AG04449 (cell line): ENCODE measurements at places on chromosomes 13 and 19.

DNA sequence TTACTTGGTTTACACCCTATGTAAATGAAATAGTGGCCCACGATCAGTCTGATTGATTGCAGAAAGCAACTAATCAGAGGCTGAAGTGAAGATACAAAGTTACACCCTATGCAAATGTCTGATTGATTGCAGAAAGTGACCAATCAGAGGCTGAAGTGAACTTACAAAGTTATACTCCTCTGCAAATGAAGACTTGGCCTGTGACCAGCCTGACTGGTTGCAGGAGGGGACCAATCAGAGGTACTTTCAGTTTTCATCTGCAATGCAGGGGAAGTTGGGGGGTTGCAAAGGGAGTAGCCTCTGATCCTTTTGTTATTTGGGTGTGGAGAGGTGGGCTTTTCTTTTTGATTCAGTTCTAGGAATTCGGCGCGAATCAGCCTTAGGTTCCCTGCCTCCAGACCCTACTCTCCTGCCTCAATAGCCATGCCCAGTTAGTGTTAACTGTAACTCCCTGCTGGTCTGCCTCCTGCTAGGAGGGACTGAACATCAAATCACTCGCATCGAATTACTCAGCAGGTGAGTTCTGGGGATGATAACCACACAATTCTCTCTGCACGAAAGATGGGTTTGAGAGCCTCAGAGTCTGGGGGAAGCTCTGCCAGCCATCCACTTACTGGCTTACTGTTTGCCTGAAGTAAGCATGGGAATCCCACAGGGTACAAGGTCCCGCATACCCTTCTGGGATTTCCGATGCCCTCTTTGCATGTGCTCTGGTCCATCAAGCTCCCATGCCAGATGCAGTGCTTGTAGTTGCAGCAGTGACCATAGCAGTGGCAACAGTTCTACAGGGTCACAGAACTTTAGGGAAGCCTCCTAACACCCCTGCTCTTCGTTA lies 7.5 kb downstream of the ARL11 start:
- DNase-seq: no peak

- DNase-seq: no peak
These were observed 1793.2 kb upstream of the PRR20A start for GRCh38 chr13:55347528-55347927.

GRCh38 chr13:29925457-29926097 lies 75.2 kb upstream of the UBL3 start:
- no peak for DNase-seq

DNA sequence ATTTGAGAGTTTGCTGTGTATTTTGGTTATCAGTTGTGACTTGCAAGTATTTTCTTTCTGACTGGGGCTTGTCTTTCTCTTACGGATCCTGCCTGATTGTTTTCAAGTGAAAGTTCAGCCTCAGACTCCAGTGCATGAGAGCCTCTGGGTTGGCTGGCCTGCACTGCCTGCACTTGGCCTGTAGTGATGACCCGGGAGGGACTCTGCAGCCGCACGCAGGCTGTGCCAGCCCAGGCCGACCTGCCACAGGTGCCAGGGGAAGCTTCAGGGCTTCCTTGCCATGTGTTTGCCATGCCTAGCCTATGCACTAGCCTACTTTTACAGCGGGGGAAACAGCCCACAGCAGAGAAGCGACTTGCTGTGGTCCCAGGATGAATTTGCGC lies 77.0 kb downstream of the KDM4B start:
- no peak for DNase-seq

DNA sequence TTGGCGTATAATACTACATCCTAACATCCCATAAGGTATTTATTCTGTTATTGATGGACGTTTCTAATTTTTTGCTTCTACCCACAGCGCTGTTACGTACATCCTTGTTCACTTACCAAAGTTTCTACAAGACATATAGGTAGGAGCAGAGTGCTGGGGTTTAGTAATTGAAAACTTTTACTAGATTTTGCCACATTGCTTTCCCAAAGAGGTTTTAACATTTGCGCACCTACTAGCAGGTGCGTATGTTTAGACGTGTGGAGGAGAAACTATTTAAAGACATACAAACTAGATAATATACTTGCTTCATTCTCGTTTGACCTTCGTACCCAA lies 559 bp upstream of the RPL21 start:
- no peak for DNase-seq

DNA sequence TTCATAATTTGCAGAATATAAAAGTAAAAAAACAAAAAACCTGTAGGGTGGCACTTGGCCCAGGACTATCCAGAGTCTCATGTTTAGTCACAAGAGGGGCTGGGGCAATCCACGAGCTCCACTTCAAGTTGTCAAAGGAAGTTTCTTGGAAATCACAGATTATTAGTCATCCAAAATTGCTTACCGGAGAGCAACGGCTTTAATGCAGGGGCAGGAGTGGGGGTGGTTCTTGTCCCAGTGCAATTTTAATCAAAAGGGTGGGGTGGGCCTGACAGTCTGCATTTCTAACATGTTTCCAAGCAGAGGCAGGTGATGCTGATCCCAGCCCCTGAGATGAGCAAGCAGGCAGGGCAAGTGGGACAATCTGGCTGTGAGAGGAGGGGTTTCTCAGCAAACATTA lies 233.9 kb downstream of the ABCC4 start:
- no peak for DNase-seq

DNA sequence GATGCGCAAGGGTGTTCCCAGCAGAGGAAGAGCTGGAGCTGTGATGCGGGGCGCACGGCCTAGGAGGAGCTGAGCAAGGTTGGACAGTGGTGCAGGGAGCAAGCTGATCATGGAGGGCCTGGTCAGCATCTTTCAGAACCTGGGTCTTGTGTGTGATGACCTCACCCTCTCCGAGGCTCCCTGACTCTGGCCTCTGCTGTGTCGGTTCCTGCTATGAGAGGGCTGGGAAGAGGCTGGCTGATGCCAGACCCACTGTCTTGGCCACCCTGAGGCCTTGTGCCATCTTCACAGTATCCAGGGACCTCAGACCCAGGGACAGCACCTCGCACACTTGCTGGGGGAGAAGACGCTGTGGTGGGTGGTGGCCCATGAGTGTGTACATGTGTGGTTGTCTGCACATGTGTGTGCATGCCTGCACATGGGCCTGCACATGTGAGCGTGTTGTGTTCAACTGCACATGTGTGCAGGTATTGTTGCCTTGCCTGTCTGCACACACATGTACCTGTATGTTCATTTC lies 16.5 kb upstream of the C13orf46 start:
- no peak for DNase-seq

GRCh38 chr13:37029617-37030016 lies 29.0 kb downstream of the EXOSC8 start:
- DNase-seq: no peak

- DNase-seq: no peak
These were observed 661.2 kb downstream of the TBC1D4 start for GRCh38 chr13:74820809-74821208.

- DNase-seq: no peak
These were observed 3.2 kb downstream of the LSM4 start for GRCh38 chr19:18319591-18320135.

DNA sequence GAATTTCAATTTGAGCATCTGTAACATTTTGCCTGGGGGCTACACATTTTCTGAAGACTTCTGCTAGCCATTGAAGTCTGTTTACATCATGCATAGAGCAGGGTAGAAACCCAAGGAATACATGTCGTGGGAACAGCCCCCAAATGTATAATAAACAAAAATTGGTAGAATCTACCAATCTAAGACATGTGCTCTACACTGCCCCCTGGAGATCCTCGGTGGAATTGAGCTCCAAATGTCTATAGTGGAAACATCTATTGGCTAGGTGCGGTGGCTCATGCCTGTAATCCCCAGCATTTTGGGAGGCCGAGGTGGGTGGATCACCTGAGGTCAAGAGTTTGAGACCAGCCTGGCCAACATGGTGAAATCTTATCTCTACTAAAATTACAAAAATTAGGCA lies 57.3 kb downstream of the MBD3L2B start:
- DNase-seq: no peak

DNA sequence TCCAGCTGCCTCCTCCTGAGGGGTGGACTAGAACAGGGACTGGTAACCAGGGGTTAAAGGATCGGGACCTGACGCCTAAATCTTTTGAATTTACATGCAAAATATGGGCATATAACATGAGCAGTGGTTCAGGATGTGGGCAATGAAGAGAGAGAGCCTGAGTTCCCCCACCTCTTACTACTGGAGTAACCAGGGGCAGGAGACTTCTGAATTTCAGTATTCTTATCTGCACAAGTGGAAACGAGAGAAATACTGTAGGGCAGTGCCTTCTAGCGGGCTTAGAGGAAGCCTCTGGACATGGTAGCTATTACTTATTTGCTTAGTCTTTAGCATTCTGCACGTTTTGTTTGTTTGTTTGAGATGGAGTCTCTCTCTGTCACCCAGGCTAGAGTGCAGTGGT lies 26.3 kb downstream of the BCAT2 start:
- no peak for DNase-seq

- peak; percentile 12 for DNase-seq
These were observed 15.2 kb upstream of the CPB2 start for GRCh38 chr13:46119883-46120614.

- no peak for DNase-seq
These were observed 2.6 kb upstream of the CACNG7 start for GRCh38 chr19:53906211-53907192.

GRCh38 chr13:96993634-96994016 lies 651 bp downstream of the OXGR1 start:
- DNase-seq: no peak

- peak; percentile 31 for DNase-seq
These were observed 82.6 kb downstream of the PCDH9 start for GRCh38 chr13:67147342-67148133.

- DNase-seq: no peak
These were observed 1.1 kb downstream of the GYS1 start for GRCh38 chr19:48991873-48992580.
